A549 treated with CORT108297 at 1 μM for 4 hours (cell line): ENCODE measurements at places on chromosomes 1 and 21. TPM values are rescaled to one million over a fixed set of nuclear protein-coding genes. Genes with fewer than 3 reads are reported as not detected.

Gene LYSMD1
- total RNA-seq = 5.3 to 7.5 TPM (median 6.6 TPM) in 5 replicates

Gene GSTM3
- 20.8 to 28.3 TPM (median 24.3 TPM) in 5 replicates for total RNA-seq

Gene FAM72B
- total RNA-seq = 6.0 to 8.0 TPM (median 6.8 TPM) in 5 replicates

Gene FPGT
- total RNA-seq = 4.8 to 7.9 TPM (median 7.0 TPM) in 5 replicates

Gene AMY2A
- not detected in 5 replicates for total RNA-seq

Gene LYPD8
- 0.09 to 0.15 TPM (median 0.11 TPM) in 4 of 5 replicates, not detected in the other for total RNA-seq

Gene ZNF593OS
- 0.09 to 0.47 TPM in 2 of 5 replicates, not detected in the others for total RNA-seq

Gene FCRL5
- total RNA-seq = not detected in 5 replicates

Gene SPATA45
- 0.28 TPM in 2 of 5 replicates, not detected in the others for total RNA-seq

Gene S100A7A
- total RNA-seq = not detected in 5 replicates

Gene CAPN9
- total RNA-seq = not detected in 5 replicates

Gene GPR37L1
- 0.10 to 0.19 TPM (median 0.16 TPM) in 5 replicates for total RNA-seq

Gene GSTM1
- total RNA-seq = not detected in 5 replicates

Gene RGS13
- total RNA-seq = not detected in 5 replicates

Gene OR2W3
- not detected in 5 replicates for total RNA-seq

Gene SYPL2
- total RNA-seq = 0.09 to 0.23 TPM (median 0.14 TPM) in 5 replicates

Gene KCNJ6
- 2.0 to 3.3 TPM (median 3.1 TPM) in 5 replicates for total RNA-seq

Gene FNDC5
- total RNA-seq = 0.42 to 0.77 TPM (median 0.57 TPM) in 5 replicates

Gene ANXA9
- total RNA-seq = 0.63 to 1.1 TPM (median 0.85 TPM) in 5 replicates
